Fibroblast of skin of left quadriceps (primary cell): ENCODE measurements at places on chromosomes 1 and 21.

GRCh38 chr1:23611601-23612327, 52.5 kb upstream of the ID3 start:
- DNase-seq: no peak

DNA sequence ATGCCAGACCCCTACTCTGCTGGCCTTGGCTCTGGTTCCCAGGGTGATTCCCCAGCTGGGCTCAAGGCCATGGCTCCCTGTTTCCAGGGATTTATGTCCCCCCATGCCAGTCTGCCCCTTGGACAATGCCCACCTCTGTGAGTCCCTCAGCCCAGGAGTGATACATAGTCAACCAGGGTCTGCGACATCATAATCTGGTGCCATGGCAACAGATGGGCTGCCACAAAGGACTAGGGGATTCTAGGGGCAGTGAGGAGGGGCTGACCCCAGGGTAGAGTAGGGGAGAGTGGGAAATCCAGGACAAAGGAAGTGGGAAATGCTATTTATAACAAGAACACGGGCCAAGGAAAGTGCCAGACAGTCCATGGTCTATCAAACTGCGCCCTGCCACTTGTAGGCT, 33.8 kb downstream of the LRP8 start:
- DNase-seq: no peak

DNA sequence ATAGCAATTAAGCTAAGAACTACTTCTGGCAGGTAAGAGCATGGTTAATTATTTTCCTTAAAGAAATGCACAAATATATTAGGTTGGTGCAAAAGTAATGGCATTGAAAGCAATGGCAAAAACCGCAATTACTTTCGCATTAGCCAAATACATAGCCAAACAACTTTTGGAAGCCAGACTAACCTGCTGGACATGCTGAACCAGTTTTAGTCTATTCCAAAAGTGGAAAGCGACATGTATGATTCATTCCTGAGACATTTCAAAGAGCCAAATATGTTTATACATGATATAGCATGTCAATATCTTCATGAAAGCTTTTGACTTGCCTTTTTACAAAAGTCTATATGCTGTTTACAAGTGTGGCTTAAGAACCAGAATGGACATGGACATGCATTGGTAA, 23.4 kb upstream of the DR1 start:
- DNase-seq: no peak

GRCh38 chr1:173148545-173148944, 58.6 kb downstream of the TNFSF4 start:
- no peak for DNase-seq

GRCh38 chr1:92095874-92096273, 15.7 kb downstream of the BTBD8 start:
- DNase-seq: no peak

DNA sequence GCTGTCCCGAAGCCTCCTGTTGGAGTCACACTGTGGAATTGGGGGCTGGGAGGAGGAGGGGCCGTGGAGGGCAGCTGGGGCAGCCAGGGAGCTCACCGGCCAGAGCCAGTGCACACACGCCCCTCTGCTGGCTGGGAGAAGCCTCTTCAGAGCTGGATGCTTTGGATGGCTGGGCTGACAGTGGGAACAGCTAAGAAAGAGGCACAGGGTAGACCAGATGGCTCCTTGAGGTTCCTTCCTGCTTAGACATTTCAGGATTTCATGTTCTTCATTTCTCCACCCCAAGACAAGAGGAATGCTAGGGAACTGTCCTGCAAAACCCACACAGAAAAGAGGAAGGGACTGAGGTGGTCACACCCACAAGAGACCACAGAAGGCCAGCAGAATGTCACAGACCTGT, 254.8 kb upstream of the VAMP3 start:
- DNase-seq: no peak

DNA sequence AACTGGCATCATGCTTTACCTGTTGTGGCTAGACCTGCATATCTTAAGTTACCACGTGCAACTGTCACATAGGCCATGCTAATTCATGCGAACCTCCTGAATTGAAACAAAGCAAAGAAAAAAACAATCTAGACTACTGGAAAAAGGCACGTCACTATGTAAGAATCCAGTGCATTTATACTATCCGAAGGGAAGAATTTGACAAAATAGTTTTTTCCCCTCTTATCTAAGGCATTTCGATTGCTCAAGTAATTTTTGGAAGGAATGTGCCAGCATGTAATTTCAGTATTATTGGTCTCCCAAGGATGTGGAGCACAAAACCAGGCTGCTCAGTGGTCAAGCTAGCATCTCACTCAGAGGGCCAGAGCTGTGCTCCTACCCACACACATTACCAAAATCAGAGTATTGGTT, 31.5 kb upstream of the C1orf198 start:
- DNase-seq: no peak

- DNase-seq: peak; percentile 47
Observed at GRCh38 chr1:232017057-232017456, 390.5 kb downstream of the DISC1 start.

DNA sequence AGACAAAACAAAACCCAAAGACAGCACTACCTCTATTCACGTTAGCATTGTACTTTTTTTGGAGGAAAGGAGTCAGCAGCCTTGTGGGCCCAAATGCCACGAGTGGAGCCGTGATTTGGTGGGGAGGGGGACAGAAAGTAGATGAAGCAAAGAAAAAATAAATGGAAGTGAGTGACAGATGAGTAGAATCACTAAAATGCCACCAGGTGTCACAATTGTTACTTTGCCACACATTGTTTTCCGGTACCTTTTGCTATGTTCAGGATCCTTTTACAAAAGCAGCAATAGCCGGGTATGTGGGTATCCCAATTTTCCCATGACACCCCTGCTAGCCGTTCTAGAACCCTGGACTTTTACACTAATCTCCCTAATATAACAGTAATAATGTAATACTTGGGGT, 85.0 kb upstream of the AK4 start:
- no peak for DNase-seq

DNA sequence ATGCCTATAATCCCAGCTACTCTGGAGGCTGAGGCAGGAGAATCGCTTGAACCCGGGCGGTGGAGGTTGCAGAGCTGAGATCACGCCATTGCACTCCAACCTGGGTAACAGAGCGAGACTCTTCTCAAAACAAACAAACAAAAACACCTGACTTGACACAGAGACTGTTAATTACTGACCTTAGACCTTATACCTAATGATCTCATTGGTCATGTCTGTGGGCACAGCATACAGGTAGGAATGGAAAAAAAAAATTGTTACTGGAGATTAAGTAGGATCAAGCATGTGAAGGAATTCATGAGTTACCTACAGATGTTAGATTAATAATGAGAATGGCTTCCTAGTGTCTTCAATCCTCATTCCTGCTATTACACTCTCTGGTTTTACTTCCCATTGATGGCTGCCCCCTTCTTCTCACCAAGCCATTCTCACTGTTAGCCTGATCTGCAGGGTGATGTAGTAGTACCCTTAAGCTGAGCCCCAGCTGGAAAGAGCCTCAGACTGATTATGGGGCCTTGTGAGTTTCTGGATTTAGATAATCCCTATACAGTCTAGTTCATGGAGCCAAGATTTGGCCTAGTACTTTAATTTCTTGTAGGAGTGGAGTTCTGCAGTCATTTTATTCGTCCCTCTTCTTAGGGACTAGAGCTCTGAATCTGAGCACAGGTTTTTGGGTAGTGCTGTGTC, 8.8 kb downstream of the TBCE start:
- no peak for DNase-seq

DNA sequence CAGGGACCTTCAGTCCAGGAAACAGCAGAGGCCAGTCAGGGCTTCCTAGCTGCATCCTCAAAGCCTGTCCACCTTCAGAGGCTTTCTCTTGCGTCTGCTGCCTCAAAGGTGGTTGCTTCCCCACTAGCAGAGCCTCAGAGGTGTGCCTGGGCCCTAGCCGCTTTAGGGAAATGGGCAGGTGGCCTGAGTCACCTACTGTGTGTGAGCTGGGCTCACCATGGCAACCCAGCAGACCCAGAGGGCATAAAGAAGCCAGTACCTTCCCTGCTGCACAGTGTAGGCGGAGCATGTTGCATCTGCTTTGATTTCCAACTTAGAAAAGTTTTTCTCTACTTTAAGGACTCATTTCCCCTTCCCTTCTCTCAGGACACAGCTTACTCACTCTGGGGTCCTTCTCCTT, 12.5 kb downstream of the SLC9A1 start:
- no peak for DNase-seq

DNA sequence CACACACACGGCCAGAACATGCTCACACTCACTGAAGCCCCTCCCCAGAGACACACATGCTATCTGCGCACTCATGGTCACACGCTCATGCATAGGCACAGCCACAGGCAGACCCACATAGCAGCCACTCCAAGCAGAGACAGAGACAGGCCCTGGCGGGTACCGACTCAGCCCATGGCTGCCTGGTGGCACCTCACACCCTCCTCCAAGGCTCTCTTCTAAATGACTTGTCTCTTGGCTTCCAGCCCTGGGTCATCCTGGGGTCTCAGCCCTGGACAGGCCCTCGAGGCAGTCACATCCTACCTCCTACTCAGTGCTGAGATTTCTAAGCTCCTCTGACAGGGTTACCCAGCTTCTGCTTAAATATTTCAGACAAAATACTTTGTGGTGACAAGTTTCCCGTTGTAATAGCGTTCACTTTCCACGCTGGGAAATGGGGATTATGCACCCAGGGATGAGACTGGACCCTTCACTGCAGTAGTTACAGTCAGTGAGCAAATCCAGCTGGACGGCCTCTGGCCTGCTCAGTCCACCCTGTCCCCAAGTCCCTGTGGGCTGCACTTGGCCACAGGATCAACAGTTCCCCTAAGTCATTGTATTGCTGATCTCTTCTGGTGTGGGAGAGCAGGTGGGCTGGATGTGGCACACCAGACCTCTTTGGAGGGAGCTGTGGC, 2.9 kb upstream of the NFASC start:
- no peak for DNase-seq

- DNase-seq: no peak
Observed at GRCh38 chr1:239733995-239734394, 347.6 kb downstream of the CHRM3 start.
